ENCODE measurements at places on chromosomes 16 and 17.
A peak's percentile ranks its signal among the peaks of the same experiment; 100 is the strongest.

GRCh38 chr17:29677824-29678223 lies 55.1 kb upstream of the CORO6 start:
- no peak for DNase-seq

DNA sequence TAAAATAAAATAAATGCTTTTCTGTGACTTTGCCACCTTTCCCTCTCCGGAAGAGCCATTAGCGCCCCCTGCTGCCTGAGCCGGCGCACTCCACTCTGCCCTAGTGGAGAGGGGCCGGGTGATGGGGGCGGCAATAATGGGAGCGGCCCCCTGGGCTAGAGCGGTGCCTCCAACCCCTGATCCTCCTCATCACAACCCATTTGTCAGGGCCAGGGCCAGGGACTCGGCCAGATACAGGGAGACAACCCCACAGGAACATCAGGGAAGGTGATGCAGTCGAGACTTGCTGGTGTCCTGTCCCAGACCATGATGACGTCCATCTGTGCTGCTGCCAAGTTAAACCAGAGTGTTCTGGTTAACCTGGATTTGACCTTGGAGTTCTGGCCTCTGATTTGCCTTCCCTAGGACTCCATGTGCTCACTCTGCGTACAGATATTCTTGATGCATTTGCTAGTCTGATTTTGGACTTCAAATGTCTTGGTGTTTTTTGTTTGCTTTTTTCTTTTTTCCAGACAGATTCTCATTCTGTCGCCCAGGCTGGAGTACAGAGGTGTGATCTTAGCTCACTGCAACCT lies 46.1 kb upstream of the BPTF start:
- DNase-seq: peak; percentile 25

GRCh38 chr16:49602201-49602975 lies 228.8 kb downstream of the C16orf78 start:
- no peak for DNase-seq

- DNase-seq: no peak
Observed at GRCh38 chr16:54270711-54271110, 15.9 kb downstream of the IRX3 start.

DNA sequence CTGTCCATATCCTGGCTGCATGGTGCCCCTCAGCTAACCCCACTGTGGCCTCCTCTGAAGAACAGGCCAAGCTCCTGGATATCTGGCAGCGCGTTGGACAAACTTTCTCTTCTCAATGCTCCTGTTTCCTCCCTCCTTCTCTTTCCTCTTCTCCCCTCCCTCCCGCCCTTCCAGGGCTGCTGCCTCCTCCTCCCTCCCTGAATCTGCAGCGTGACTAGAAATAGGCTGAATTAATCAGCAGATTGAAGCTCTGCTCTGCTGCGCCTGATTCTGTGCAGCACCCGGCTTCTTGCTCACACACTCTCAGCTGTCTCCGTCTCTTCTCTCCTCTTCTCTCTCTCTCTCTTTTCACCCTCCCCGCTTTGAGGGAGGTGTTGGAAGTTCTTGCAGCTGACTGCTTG lies 19.8 kb downstream of the TMEM94 start:
- no peak for DNase-seq

DNA sequence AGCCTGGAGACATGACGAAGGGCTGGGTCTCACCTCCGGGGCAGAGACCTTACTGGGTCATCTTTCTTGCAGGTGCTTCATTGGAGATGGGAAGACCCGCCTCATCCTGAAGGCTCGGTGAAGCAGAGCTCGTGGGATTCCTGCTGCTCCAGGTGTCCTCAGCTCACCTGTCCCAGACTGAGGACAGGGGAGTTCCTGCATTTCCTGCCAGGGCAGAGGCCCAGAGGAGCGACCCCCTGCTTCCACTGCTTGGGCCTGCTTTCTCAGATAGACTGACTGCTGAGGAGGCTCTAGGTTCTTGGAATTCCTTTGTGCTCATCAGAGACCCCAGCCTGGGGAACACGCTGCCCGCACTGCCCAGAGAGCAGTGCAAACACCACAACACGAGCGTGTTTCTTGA lies 11.6 kb downstream of the AQP8 start:
- no peak for DNase-seq

DNA sequence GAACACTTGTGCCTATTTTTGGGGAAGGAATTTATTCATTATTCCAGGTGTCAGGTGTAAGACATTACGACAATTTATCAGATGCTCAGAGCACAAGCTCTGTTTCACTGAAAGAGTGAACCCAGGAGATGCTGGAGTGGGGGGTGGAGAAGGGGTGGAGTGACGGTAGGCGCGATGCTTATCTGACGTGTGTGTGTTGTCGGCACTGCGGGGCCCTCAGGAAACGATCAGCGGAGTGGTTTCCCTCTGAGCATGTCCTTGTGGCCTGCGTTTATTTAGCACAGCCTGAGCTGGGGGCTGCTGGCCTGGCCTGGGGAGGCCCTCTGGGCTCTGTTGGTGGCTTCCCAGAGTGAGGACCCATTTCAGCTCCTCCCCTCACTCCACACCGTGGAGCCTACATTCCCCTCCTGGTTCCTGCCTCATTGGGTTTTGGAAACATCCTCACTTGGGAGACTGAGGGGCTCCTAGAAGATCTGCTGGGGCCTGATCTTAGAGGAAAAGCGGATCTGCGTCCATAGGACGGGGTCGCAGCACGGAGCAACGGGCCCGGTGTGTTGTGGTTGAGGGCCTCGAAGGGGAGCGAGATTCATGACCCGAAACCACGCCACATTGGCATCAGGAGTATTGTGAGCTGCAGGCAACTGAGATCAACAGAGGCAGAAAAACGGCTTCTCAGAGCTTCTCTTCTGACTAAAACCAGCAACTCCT lies 19.0 kb upstream of the GNG13 start:
- peak; percentile 54 for DNase-seq

- DNase-seq: no peak
Observed at GRCh38 chr17:57104461-57105175, 19.6 kb downstream of the AKAP1 start.

- DNase-seq: no peak
Observed at GRCh38 chr17:70013911-70014310, 61.1 kb upstream of the KCNJ16 start.

Measured in activated T-cell treated with anti-CD3 and anti-CD28 coated beads, Interleukin-2, amount 50 U/mL, for 1 hour (primary cell).